ENCODE measurements at places on chromosomes 4 and X.

- no peak for DNase-seq
Measured at GRCh38 chr4:1080432-1080831, 32.9 kb downstream of the RNF212 start.

DNA sequence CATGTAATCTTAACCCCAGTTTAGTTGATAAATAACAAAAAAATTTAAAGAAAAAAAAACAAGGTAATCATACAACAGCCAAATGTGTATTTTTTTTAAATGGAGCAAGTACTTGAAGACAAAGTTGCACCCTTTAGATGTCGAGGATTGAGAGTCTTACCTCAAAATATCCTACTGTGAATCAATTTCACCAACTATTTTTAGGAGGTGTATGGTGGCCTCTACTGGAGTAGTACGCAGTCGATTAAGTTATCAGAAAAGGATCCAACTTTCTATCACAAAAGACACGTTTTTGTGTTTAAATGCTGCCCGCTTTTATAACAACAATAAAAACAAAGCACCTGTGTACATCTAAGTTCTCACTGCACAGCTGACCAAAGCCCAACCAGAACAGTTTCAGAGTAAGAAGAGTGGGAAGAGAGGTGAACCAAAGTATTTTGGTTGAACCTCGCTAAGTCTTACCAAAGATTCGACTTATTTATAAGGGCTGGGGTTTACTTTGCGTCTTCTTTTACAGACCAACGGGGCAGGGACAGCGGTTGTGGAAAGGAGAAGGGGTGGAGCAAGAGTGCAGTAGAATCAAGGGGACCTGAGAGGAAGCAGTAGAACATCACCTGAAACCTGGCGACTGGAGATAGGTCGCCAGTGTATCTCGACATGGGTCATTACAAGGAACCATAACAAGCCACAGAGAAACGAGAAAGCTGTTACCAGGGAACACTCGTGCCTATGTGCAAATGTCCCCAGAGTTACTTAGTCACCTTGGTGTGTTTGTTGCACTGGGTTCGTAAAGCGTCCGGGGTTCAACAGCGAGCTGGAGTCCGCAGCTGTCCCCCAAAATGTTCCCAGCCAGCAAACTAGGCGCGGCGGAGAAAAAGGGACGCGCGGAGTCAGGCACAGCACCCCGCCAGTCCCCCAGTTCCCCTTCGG is 1.1 kb downstream of the RPS6KA6 start:
- DNase-seq = no peak

- no peak for DNase-seq
Measured at GRCh38 chrX:10749113-10749512, 128.7 kb upstream of the MID1 start.

- no peak for DNase-seq
Measured at GRCh38 chr4:94892051-94892450, 134.3 kb downstream of the BMPR1B start.
